Parietal lobe (tissue), 2 donors: ENCODE measurements at places on chromosomes 13 and 19. TPM values are rescaled to one million over a fixed set of nuclear protein-coding genes. Genes with fewer than 3 reads are reported as not detected.

Gene APOC4
- total RNA-seq: not detected

Gene FPR2
- not detected for total RNA-seq

Gene ZNF433
- 26.3 TPM for total RNA-seq

Gene CAMSAP3
- 28.2 TPM for total RNA-seq

Gene CGB2
- not detected for total RNA-seq

Gene APC2
- total RNA-seq: 276 TPM

Gene LAIR1
- total RNA-seq: 1.3 TPM

Gene SLC25A41
- total RNA-seq: 0.63 TPM

Gene IGFL2
- total RNA-seq: 2.2 TPM

Gene LAIR2
- not detected for total RNA-seq
